GM20000 (cell line): ENCODE measurements at places on chromosomes 6 and 20.

- peak; percentile 88 for DNase-seq
Measured at GRCh38 chr6:158536084-158536890, 23.6 kb upstream of the TMEM181 start.

- DNase-seq: no peak
Measured at GRCh38 chr20:23754731-23755130, 4.0 kb upstream of the CST1 start.

GRCh38 chr20:19986419-19986818 is 30.7 kb upstream of the NAA20 start:
- no peak for DNase-seq

DNA sequence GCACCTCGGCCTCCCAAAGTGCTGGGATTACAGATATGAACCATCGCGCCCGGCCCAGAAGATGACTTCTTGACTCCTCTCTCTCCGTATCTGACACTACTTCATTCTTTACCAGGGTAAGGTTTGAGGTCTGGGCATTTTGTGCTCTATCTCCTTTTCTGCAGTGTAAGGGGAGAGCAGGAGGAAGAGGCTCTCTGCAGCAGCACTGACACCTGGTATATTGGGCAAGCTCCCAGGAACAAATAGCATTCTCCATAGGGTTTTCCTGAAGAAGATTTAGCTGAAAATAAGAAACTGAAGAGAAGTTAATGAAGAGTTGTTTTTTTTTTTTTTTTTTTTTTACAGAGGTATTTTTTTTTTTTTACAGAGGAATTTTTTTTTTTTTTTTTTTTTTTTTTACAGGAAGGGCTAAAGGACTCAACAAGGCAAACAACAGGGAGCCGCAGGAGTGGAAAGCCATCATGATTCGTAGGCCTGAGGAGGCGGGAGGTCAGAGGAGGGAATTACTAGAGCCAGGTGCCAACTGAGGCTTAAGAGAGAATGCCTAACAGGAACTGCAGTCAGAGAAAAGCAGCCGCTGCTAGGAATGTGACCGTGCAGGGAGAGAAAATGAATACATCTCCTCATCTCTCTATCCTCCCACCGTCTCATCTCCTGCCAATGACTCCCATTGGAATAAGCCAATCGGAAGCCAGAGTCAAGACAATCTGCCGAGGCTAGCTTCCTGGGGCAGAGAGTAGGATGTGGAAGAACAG is 34.7 kb upstream of the ADGRF4 start:
- DNase-seq: no peak

DNA sequence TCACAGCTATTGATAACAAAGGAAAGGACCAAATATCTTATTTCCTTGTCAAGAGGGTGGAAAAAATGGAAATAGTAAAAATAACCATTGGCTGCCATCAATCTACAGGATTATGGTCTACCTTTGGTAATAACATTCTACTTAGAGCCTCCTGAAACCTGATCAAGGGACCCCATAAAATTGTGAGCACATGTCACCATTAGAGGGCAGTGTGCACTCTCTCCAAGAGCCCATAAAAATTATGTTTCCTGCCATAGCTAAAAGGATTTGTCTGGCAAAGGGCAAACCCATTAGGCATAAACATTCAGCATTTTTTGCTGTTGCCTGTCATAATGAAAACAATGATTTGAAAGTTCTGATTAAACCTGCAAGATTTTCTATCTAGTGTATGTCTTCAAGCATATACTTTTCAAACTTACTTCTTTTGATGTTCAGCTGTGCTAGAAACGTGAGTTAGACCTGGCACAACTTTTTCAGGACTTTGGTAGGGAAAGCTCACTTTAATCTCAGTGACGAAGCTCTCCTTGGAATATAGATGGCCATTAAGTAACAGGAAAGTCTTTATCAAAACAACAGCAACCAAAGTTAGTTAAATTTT is 120.7 kb upstream of the ZFP64 start:
- peak; percentile 55 for DNase-seq

DNA sequence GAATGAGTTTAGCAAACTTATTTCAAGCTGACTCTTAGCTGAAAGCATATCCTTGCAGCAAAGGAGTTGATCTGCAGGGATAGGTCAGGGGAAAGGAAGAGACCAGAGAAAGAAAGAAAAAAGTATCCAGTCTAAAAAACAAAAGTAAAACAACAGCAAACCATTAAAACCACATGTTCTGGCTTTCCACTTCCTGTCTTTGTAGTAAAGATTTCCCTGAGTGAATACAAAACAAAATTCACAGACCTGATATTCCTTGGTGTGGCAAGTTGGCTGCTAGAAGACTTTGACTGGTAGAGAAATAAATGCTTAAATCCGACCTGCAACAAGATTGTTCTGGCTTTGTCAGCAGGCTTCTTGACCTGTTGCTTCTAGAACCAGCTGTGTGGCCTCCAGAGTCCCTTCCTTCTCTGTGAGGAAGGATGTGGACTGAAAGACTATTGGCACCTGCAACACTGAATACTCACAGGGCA is 23.4 kb upstream of the MCM3 start:
- DNase-seq: no peak

DNA sequence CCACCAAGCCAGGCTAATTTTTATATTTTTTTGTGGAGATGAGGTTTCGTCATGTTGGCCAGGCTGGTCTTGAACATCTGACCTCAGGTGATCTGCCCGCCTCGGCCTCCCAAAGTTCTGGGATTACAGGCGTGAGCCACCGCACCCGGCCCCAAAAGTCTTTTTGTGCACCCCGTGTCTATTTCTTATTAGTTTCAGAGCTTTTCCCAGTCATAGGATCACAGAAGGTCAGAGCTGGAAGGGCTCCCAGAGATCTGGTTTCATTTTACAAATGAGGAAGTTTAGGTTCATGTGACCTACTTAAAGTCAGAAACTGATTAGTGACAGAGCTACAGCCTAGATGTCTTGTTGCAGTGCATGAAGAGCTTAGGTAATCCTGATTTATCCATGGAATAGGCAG is 1.6 kb upstream of the OGFRL1 start:
- DNase-seq: no peak

GRCh38 chr6:14975471-14975817 is 270.4 kb upstream of the JARID2 start:
- DNase-seq: no peak

GRCh38 chr6:45584127-45584526 is 206.4 kb upstream of the SUPT3H start:
- no peak for DNase-seq

- DNase-seq: no peak
Measured at GRCh38 chr20:9409352-9409751, 105.0 kb upstream of the LAMP5 start.

DNA sequence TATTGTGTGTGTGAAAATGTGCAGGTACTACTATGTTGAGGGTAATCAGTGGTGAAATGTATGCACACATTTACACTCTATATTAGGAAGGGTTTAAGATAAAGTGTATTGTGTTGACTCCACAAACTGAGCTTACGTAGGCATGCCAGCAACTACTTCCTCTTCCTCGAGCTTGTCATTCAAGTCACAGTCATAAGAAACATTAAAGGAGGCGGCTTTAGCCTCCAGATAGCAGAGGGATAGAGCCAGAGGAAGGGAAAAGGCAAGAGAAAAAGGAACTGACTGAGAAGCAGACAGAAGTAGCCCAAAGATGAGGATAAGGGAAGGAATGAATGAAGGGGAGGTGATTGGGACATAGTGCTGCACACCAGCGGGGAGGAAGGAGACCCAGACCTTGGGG is 55.2 kb downstream of the SMLR1 start:
- DNase-seq: no peak

GRCh38 chr6:146282837-146283236 is 254.0 kb downstream of the GRM1 start:
- no peak for DNase-seq

GRCh38 chr6:21846541-21847451 is 253.2 kb downstream of the SOX4 start:
- no peak for DNase-seq

DNA sequence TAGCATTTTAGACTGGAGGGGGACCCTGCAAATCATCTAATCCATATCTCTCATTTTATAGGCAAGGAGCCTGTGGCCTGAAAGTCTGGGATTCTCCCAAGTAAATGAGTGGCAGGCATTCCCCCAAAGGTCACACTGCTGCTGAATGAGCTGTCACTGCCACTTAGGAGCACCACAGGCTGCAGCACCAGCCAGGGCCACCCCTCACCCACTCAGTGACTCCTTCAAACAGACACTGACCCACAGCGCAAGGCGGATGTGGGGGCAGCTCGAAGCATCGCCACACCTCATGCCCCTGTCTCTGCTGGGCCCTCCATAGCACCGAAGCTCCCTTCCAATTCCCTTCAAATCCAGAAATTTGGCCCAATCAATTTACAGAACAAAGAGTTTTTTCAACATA is 119.9 kb upstream of the ARID1B start:
- no peak for DNase-seq

GRCh38 chr6:39050453-39051112 is 2.0 kb downstream of the GLP1R start:
- DNase-seq: no peak

DNA sequence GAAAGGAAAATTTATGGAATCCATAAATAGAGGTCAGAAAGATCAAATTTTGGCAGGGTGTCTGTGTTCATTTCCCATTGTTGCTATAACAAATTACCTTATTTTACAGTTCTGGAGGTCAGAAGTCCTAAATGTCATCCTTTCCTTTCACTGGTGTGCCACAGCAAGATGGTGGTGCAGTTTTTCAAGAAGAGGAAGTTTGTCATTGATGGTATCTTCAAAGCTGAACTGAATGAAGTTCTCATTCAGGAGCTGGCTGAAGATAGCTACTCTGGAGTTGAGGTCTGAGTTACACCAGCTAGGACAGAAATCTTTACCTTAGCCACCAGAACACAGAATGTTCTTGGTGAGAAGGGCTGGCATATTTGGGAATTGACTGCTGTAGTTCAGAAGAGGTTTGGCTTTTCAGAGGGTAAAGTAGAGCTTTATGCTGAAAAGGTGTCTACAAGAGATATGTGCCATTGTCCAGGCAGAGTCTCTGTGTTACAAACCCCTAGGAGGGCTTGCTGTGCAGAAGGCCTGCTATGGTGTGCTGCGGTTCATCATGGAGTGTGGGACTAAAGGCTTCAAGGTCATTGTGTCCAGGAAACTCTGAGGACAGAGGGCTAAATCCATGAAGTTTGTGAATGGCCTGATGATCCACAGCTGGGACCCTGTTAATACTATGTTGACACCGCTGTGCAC is 7.2 kb upstream of the CCNC start:
- DNase-seq: no peak

- no peak for DNase-seq
Measured at GRCh38 chr6:111700135-111700690, 94.5 kb upstream of the TRAF3IP2 start.

- DNase-seq: no peak
Measured at GRCh38 chr20:62304331-62305148, 1.7 kb downstream of the ADRM1 start.
